ENCODE measurements at places on chromosomes 6 and 20. TPM values are rescaled to one million over a fixed set of nuclear protein-coding genes. Genes with fewer than 3 reads are reported as not detected.

The HRH3 gene
- total RNA-seq = not detected

The NUP153 gene
- 36.2 TPM for total RNA-seq

DNA sequence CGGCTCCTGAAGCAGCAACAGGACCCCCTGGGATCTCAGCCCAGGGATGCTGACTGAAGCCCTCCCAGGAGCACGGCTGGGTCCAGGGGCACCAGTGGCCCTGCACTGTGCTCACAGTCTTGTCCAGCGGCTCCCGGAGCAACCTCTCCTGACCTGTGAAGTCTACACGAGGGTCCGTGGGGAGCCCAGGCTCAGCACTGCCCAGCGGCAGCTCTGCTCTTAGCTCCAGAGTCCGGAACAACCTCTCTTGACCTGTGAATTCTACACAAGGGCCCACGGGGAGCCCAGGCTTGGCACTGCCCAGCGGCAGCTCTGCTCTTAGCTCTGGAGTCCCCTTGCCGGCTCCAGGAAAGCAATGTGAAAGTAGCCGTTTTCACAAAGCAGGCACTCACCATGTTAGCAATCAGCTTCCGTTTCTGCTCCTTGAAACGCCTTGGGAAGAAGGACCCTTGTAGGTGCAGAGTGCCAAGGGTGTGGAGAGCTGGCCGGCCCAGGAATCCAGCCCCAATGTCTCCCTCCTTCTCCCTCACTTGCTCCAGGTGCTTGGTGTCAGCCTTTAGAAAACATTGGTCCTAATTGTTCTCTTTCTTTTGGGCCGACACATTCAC, 310.9 kb downstream of the CDH4 start:
- no peak for DNase-seq

DNA sequence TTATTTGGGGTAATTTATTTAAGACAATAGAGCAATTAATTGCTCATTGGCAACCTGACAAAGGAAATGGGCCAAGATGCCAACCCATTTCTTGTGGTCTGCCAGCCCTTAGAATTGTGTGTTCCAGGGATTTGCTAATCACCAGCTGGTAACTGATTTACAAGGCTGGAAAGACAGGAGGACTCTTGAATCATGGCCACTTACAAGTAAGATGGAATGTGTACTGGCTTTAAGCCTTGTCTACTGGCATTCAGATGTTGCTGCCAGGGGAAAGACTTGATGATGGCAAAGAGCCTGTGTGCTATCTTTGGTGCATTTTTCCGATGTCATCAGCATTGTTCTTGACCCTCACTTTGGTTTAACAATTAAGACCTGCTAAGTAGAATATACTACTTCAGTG, 91.0 kb downstream of the BCKDHB start:
- peak; percentile 86 for DNase-seq

DNA sequence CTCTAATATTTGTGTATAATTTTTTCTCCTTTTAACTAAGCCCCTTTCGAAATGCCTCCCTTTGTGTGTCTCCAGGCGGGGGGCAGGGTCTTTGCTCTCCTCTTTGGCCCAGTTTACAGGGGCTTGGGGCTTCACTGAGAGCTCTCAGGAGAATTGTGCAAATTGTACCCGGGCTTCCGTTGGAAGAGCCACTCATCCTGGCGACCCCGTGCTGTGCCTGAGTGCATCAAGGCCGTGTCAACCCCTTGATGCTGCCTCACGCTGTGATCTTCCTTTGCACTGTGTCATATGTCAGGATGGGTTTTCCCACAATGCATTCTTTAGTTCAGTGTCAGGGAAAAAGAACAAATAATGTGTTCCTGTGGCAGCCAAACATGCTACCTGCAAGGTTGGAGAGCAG, 118.0 kb upstream of the POU3F2 start:
- no peak for DNase-seq

DNA sequence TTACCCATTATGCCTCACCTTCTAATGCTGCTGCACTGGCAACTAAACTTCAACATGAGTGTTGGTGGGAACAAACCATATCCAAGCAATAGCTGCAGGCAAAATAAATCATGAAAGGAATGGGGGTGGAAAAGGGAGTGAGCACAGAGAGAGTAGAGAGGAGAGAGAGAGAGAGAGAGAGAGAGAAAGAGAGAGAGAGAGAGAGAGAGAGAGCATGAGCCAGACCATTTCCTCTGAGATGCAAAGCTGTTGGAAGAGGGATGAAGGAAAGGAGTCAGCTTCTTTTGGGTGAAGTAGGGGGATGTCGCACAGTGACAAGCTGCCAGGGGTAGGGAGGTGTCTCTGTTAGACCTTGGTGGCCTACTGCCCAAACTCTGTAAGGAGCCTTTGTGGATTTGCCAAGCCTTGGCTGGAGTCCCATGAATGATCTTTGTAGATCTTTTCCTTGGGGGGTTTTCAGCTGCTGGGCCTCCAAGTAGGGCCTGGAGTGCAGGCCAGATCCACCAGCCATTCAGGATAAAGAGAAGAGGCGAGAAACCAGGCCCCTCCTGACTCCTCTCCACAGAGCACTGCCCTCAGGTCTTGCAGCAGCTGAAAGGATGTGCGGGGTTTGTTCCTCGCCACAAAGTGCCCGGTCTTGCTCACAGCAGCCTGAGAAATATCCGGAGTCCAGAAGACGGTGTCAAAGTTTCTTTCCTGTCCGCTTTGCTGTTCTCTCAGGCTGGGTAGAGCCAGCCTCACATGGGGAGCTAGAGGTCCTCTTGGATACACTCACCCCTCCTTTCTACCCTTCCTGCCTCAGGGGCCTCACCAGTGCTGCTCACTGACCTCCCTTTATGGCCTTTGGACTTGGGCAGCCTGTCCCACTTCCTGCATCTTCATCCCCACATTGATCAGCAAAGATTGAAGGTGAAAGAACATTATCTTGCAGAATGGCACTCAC, 17.8 kb downstream of the BTBD3 start:
- DNase-seq = no peak

- no peak for DNase-seq
Measured at GRCh38 chr20:21016751-21017150, 89.4 kb downstream of the LINC00237 start.

GRCh38 chr6:124991764-124992295, 29.6 kb downstream of the RNF217 start:
- DNase-seq = no peak

DNA sequence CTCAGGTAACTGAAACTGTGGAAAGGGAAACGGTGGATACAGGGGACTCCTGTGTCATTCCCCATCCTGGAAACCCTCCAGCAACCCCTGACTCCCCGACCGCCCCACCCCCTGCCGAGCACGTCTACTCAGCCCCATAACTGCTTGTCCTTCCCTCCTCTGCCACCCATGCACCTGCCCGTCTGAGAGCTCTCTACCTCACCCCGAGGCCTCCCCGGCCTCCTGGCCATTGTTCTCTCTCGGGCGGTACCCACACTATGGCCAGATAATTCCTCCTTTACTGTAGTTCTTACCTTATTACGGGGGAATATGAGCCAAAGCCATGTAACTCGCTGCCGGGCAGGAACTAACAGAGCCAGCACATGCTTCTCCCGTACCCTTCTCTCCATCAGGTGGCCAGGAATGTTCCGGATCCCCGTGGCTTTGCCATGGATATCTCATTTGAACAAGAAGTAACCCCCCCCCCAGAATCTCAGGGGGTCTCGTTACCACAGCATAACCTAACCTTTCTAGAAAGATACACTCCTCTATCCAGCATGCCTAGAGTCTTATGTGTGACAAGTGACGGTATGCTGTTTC, 4.8 kb upstream of the IRF4 start:
- DNase-seq = no peak

DNA sequence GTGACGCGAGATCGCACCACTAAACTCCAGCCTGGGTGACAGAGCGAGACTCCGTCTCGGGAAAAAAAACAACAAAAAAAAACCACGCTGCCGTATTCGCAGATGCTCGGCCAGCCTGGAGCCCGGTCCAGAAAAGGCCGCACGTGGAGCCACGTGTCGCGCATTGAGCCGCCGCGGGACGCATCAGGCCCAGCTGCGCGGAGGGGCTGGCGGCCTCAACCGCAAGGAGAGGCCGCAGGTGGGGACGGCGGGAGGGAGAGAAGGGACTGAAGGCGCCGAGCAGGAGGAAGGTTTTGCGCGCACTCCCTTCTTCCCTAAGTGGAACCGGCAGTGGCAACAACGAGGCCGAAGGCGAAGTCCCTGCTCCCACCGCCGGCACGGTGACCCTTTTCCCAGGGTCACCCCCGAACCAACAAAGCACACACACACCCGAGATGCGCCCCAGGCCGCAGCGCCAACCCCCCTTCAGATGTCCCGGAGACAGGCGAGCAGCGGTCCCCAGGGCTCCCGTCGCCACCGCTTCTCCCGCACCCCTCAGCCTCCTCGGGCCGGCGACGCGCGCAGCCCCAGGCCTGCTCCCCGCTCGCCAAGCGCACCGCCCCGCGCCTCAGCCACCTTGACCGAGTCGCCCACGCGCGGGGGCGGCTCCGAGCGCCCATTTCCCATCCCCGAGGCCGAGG, 681 bp downstream of the SYCP2 start:
- no peak for DNase-seq

DNA sequence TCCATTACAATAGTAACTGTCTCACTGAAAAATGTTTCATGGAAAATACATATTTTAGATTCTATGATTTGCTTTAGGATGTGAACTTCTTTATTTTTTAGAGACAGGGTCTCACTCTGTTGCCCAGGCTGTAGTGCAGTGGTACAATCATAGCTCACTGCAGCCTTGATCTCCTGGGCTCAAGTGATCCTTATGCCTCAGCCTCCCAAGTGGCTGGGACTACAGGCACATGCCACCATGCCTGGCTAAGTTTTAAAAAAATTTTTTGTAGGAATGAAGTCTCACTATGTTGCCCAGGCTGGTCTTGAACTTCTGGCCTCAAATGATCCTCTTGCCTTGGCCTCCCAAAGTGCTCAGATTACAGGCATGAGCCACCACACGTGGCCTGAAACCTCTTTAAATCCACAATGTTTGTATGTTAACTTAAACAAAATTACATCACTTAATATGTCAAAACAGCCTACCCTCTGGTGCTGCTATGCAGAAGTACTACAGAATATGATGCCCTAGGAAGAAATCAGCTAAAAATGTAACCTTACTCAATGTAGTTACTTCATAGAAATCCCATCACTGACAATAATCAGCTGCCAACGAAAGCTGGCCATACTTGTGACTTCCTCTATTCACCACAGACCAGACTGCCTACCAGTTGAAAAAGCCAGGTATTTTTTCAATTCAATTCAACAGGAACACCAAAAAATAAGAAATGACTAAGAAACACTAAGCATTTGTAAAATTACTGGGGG, 17.6 kb downstream of the EEF1A1 start:
- DNase-seq = no peak

GRCh38 chr6:150887978-150888563, 22.6 kb downstream of the MTHFD1L start:
- DNase-seq = no peak

- no peak for DNase-seq
Measured at GRCh38 chr6:151025076-151025475, 159.6 kb downstream of the MTHFD1L start.

DNA sequence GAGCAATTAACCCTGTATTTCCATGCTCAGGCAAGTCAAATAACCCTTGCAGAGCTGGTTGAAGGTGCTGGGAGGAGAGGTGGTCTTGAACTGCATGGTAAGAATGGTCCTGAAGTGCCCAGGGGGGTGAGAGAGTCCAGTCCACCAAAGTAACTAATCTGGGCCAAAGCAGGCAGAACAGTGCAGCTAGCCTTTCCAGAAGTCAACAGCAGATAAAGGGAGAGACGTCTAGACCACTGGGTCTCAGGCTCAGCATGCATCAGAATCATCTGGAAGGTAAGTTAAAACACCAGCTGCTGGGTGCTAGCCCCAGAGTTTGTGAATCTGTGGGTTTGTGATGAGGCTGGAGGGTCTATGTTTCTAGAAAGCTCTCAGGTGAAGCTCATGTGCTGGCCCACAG, 232.3 kb upstream of the ECI2 start:
- DNase-seq = no peak

DNA sequence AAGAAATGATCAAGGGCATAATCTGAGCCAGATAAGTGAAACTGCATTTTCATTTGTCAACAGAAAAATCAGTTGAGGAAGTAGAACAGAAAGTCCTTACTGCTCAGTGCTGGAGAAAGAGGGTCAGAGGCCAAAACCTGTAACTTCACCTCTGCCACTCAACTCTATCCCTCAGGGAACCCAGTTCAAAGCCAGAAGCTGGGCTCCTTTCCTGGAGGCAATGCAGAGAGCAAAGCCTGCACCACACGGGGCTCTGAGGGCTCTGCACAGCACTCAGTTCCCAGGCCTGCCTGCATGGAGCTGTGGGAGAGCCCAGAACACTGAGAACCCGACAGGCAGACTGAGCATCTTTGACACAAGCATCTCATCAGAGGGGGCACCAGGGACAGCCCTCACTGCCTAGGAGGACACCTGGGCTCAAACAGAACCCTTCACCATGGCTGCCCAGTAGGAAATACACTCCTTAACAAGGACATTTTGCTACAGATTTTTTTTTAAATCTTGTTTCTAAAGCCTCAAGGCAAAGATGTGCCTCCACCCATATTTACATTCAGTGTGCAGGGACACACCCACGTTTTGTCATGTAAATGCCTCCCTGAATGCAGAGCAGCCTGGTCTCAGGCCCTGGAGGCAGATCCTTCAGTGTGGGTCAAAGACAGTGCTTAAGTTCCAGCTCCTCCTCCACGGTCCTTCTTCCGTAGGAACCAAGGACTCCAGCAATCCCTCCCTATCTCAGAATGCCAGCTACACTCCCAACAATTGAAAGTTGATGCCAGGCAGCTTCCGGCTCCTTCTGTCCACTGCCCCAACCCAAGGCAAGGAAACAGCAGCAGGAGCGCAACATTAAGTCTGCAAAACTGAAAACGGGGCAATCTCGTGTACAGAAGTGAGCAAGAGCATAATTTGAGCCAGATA, 6.6 kb downstream of the RNASET2 start:
- DNase-seq = no peak

DNA sequence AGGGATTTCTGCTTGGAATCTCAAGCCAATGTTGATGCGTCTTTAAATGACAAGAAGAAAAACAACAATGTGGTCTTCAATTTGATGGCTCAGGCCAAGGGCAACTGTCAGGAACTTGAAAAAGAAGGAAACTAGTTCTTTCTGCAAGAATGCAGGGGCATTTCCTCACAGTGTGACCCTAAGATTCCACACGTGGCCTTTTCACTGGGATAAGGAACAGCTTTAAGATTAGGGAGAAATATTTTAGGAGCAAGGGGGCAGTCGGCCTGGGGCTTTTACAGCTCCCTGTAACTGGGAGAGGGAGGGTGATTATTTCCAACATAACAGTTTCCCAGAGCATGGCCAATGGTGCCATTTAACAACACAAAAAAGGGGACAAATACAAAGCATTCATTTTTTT, 39.4 kb upstream of the MRPS10 start:
- DNase-seq = no peak
